Putamen (tissue), 1 donor: ENCODE measurements at places on chromosomes 12 and 14.

DNA sequence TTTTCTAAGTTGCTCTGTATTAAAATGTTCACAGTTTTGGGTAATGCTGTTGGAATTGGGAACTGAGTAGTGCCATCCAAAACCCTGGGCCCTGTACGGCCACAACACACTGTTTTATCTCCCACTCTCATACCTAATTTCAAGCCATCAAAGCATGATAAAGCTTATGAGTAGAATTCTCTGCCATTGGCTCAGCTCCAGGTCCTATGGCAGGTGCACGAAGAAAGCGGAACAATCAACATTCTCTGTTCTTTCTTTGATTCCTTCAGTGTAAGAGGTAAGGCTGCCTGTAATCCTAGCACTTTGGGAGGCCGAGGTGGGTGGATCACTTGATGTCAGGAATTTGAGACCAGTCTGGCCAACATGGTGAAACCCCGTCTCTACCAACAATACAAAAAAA is 394.9 kb downstream of the CCDC91 start:
- no peak for DNase-seq

DNA sequence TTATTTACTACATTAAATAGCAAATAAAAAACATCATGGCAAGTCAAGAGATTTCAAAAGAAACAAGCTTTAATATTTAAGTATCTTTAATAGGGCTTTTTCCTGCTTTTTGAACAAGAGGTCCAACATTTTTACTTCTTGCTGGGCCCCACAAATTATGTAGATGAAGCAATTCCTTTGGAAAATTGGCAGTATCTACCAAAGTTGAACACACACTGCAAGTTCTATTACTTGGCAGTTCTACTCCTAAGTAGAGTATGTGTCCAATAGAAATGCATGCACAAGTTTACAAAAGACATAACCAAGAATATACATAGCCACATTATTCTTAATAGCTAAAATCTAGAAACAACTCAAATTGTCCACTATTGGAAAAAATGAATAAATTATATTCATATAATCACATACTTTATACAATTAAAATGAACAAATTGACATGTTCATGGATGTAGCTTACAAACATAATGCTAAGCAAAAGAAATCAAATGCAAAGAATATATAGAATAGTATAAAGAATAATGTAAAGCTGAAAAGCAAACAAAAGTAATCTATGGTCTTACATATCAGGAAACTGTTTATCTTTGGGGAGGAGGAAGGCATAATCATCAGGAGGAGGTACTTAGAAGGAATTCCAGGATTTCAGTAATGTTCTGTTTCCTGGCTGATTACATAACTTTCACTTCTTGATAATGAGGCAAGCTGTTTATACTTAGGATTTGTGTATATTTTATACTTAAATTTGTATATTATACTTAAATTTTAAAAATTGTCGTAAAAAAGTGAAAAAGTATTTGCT is 6.5 kb upstream of the TMBIM4 start:
- no peak for DNase-seq

GRCh38 chr12:89140602-89141238 is 211.6 kb downstream of the DUSP6 start:
- no peak for DNase-seq

DNA sequence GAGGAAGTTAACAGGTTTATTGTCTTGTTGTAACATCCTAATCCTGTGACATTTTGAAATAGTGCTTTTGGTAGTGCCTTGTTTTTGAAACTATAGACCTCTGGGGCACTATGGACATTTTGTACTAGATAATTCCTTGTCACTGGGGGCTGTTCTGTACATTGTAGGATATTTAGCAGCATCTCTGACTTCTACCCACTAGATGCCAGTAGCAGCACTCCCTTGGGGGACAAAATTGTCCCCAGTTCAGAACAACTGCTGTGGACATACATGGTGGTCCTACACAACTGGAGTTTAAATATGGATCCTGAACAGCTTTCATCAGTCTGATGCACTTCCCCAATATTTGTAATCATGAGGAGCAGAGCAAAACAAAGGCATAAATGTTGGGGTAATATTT is 264.7 kb downstream of the RAD51B start:
- no peak for DNase-seq

GRCh38 chr12:14950982-14951746 is 10.2 kb downstream of the ARHGDIB start:
- no peak for DNase-seq

DNA sequence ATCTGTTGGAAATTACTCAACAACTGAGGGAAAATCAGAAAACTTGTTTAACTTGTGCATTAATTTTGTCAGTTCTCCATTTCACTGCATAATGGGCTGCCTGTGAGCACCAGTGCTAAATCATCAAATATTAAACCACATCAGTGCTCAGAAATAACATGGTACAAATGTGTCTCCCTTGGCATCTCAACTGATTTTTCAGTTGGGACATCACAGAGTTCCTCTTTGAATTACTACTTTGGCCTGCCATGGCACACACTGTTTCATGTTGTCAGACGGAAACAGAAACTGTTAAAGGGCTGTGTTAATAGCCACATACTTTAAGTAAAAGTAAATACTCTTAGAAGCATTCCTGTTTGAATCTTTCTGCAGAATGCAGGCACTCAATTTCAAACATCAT is 42.1 kb upstream of the STRN3 start:
- DNase-seq: no peak

DNA sequence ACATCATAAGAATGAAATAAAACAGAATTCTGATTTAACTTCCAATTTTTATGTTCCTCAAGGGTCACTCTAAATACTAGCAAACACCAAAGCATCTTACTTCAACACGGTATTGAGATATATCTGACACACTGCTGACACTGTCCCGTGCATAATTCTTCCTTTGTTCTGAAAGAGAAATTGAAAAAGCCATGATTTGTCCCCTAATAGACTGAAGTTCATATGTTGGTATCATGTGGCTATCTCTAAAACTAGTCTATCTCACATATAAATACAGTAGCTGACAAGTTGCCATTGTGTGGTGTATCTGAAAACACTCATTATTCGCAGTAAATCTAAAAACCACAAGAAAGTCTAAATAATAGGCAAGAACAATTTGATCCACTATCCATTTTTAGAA is 118.4 kb downstream of the EPS8 start:
- DNase-seq: no peak

- no peak for DNase-seq
These were observed 298.6 kb upstream of the PPFIA2 start for GRCh38 chr12:82057770-82058169.

- no peak for DNase-seq
These were observed 56.5 kb downstream of the SLC38A1 start for GRCh38 chr12:46212108-46212982.

DNA sequence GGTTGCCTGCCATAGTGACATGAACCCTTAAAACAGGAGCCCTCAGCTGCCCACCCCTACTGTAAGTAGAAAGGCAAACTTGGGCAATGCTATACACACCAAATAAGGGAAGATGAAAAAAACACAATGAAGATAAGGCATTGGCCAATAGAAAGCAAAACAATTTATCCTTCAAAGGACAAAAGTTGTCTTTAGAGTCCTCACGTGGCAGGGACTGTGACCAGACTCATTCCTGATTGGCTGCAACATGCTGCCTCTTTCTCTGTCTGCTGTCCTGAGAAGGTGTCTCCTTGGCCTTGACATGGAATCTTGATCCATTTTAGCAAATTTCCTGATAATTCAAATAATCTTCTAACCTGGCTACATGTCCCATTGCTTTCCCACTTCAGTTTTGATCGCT is 131.9 kb downstream of the GPR135 start:
- no peak for DNase-seq

DNA sequence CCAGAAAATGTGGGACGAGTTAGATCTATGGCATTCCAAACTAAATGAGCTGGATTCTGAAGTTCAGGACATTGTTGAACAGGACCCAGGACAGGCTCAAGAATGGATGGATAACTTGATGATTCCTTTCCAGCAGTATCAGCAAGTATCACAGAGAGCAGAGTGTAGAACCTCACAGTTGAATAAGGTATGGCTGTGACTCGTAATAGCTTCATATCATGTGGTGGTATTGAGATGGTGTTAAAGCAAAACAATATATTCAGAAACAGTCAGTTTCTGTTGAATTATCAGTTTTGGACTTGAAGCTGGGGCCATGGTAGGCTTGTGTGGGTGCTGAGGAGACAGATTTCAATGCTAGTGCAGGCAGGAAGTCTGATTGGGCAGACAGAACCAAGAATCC is 213.7 kb downstream of the ESR2 start:
- DNase-seq: no peak

GRCh38 chr14:80850197-80850814 is 91.2 kb downstream of the CEP128 start:
- DNase-seq: peak; percentile 4

DNA sequence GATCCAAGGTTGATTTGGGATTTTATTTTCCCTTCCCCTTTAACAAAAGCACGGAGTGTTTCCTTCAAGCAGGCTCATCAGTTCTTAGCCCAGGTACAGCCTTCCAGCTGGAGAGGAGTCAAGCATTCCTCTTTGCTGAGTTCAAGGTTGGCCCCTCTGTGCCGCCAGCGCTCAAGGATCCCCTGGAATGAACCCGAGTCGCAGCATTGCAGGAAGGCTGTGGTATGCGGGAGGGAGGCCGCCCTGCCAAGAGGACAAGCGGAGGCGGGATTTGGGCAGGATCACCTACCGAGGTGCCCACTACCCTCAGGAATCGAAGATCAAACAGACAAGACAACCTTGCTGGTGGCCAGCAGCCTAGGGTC is 53.9 kb upstream of the NCOR2 start:
- no peak for DNase-seq

DNA sequence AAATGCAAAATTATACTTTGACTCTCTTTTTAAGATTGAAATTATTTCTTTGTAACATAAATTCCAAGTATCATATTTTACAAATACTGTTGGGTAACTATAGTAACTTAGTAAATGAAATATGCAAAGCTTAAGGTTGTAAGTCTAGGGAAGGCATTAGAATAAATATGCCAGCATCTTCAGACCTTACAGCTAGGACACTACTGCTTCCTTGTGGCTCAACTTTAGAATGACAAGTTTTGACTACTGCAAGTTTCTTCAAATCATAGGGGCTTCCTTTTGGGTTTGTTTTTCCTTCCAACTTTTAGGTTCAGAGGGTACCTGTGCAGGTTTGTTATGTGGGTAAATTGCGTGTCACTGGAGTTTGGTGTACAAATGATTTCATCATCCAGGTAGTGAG is 17.7 kb upstream of the ANP32D start:
- DNase-seq: no peak

- DNase-seq: no peak
These were observed 61.8 kb downstream of the FBXO33 start for GRCh38 chr14:39370415-39370814.

DNA sequence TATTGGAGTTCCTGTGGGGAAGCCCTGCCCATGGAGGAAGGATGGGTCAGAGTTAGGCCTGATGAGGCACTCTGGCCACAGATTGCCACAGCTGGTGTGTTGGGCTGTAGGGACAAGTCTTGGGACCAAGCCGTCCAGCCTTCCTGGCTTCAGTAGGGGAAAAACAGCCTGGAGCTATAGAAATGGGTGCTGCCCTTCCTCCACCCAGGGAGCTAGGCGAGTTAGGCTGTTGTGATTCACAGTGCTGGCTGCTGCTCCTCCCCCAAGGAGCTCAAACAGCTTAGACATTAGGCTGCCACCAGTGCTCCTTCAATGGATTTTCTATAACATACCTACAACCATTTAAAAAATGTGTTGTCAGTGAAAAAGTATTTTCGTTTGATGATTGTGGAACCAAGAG is 274.3 kb downstream of the RPL10L start:
- no peak for DNase-seq

DNA sequence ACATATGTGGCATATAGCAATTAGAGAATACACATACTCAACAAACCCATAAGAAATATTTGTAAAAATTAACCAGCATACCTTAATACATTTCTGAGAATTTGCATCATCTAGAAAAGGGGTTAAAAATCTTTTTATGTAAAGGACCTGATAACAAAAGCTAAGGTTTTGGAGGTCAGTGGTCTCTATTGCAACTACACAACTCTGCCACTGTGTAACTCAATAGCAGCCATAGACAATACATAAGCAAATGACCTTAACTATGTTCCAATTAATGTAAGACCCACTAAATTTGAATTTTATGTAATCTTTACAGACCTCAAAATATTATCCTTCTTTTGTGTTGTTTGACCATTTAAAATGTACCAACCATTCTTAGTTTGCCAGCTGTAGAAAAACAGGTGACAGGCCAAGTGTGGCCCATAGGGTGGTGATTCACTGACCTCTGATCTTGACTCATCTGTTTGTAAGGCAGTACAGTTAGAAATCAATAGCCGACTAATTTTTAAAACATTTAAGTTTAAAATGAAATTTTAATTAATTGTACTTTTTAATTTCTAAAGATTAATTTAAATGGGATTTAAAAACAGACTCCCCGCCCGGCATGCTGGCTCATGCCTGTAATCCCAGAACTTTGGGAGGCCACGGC is 7.4 kb upstream of the EPS8 start:
- no peak for DNase-seq

DNA sequence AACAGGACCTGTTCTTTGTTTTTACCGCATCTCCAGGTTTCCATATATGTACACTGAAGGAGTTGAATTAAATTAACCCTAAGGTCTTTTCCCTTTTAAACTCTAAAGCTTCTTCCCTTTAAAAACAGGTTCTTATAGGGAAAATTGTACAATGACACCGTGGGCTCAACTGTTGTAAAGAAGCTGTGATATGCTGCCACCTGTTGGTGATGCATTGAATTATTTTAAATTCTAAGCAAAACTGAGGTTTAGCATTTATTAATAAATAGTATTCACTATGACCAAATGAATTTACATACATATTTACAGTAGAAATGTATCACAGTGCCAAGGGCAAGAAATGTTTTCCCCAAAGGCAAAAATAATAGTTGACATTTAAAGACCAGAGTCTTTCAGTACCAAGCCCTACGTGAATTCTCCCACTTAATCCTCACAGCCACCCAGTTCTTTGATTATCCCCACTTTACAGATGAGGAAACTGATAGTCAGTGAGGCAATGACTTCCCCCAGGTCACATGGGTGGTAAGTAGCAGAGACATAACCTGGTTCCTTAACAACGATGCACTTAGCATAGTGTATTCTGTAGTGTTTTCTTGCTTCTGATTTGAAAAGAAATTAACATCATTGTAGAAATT is 35.7 kb upstream of the TMEM263 start:
- DNase-seq: peak; percentile 32

GRCh38 chr12:131057211-131057721 is 103.6 kb downstream of the ADGRD1 start:
- no peak for DNase-seq

DNA sequence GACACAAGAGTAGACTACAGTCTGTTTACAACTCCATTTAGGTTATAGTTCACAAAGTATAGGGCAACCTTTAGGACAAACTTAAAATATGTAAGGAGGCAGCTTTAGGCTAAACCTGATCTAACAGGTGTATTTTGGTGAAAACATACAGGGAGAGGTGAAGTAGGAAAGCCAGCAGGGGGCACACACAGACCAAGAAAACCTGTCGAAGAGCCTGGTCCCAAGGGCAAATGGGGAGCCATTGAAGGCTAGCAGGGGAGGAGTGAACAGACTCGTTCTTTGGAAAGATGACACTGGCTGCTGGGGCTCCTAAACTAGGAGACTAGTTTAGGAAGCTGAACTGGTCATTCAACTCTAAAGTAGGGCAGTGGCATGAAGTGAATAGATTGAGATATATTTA is 138.8 kb upstream of the WSCD2 start:
- peak; percentile 7 for DNase-seq

GRCh38 chr14:105536691-105537579 is 10.6 kb downstream of the TMEM121 start:
- DNase-seq: no peak

GRCh38 chr12:122691566-122691965 is 11.6 kb downstream of the HCAR2 start:
- DNase-seq: no peak
